ENCODE measurements at places on chromosomes 13 and 19. TPM values are rescaled to one million over a fixed set of nuclear protein-coding genes. Genes with fewer than 3 reads are reported as not detected.

SERTM1 gene
- 0.09 TPM for total RNA-seq

ACP7 gene
- total RNA-seq = not detected

VSIG10L gene
- 0.09 TPM for total RNA-seq

GSX1 gene
- total RNA-seq = not detected
